T-cell (primary cell): ENCODE measurements at places on chromosomes 3 and 15.

DNA sequence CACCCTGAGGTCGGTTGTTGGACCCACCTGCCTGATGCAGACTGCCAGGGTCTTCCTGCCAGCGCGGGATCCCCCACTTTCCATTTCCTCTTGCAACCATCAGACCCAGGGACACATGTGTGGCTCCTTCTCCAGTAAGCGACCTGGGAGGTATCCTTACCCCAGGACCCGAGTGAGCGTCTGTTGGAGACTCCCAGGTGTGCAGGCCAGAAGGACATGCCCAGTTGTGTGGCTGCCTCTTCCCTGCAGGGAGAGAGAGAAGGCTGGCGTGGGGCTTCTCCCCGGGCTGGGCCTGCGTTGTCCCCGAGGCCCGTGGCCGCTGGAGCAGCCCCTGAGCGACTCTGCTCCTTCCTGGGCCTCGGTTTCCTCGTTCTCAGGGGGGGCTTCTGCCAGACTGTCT lies 56.8 kb downstream of the APBA2 start:
- no peak for DNase-seq

DNA sequence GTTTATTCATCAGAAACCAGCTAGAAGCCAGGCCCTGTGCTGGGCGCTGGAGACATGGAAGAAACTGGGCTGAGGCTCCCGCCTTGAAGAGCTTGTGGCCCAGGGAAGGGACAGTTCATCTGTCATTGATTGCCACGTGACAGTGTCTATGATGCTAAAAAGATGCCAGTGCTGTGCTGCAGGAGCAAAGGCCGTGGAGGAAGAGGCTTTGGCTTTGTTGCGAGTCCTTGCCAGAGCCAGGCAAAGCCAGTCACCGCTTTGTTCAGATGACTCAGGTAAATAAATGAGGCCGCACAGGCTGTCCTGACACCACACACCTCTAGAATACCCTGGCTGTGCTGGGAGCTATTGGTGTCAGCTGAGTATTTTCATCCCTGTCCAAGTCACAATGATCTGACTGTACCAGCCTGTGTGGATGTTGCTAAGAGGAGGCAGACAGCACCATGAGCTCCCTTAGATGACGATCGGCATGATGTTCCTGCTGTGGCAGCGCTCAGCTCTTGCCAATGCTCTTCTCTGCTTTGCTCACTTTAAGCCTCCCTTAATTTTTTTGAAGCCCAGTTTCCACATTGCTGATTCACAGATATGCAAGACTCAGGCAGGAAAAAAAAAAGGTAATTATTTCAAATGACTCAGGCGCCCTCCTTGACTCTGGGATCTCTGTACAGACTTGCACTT lies 77.5 kb downstream of the CCNL1 start:
- no peak for DNase-seq

DNA sequence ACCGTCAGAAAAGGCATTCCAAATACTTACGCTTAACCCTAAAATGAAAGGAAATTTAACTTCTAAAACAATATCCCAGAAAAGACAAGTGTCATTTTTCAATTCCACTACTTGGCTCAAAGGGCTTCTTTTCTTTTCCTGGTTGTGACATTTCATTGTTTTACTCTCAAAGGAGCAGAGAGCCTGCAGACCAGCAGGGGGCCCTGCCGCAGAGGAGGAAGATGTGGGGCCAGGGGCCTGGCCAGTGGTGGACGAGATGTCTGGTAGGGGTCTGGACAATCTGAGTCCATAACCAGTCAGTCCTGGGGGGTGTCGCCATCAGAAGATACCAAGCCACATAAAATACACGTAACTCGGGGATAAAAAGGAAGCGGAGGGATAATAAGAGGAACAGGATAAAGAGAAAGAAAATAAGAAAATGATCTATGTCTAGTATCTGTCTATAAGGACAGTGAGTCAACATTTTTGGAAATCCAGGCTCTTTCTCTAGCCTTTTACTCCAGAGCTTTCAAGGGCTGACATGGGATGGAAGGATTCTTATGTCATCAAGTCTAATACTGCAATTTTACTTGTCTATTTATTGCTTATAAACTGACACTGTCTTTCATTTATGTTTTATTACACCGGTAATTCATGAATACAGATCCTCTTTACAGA lies 54.2 kb upstream of the ARHGEF3 start:
- no peak for DNase-seq

GRCh38 chr3:7697548-7697947 lies 804.1 kb upstream of the LMCD1 start:
- DNase-seq, result no peak

GRCh38 chr3:43015991-43016865 lies 37.1 kb downstream of the GASK1A start:
- DNase-seq, result peak; percentile 26

DNA sequence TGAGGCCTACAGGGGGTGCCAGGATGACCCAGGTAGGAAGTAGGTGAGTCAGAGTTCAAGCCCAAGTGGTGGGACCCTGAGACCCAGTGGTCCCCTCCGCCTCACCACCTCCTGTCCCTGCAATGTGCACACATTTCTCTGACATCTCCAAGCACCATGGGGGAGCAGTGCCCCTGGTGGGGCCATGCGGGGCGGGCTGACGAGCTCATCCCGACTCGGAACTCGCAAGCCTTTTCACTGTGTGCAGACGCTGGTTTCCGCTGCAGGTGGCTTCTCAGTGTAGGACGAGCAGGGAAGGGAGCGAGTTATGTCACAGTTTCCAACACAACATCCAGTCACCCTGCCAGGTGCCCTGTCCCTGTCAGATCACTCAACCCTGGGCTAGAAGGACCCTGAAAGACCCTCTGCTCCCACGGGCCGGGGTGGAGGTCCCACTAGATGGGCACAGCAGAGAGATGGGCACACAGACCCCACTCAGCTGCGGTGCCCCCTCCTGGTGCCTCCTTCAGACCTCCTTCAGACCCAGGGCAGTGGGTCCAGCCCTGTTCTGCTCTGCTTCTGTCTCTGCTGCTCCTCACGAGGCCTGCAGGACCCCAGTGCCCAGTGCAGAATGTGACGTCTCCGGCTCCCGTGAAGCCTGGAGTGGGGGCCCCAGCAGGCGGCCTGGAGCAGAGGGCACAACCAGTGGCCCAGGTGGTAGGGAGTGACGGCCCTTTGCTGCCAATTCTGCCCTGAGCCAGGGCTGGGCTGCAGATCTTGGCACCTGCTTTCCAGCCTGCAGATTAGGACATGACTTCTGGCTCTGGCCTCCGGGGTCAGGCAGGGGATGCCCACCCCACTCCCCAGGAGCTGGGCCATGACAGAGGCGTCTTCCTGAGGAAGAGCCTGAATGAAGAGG lies 102.0 kb upstream of the RPL32 start:
- no peak for DNase-seq

DNA sequence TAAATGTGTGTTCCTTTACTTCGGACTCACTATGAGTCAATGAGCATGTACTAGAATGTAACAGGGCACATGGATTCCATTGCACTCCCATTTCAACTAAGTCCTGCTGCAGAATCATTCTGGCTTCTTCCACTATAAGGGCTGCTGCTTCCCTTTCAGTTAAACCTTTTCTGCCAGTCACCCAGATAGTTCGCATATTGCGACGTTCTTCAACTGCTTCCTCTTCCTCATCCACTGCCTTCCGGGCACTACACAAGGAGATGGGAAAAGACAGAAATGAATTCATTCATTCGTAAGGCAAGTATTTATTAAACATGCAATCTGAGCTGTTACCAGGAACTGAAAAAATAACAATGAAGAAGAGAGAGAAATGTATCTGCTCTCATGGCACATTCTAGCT lies 55.6 kb downstream of the POLQ start:
- DNase-seq, result no peak

GRCh38 chr3:67507584-67507983 lies 146.8 kb downstream of the SUCLG2 start:
- DNase-seq, result no peak

- DNase-seq, result no peak
Measured at GRCh38 chr3:66489581-66489980, 11.2 kb downstream of the LRIG1 start.

GRCh38 chr15:95687686-95688085 lies 642.8 kb upstream of the NR2F2 start:
- no peak for DNase-seq

- DNase-seq, result no peak
Measured at GRCh38 chr3:16911916-16912315, 27.2 kb downstream of the PLCL2 start.

- DNase-seq, result no peak
Measured at GRCh38 chr3:7695049-7695448, 806.6 kb upstream of the LMCD1 start.

DNA sequence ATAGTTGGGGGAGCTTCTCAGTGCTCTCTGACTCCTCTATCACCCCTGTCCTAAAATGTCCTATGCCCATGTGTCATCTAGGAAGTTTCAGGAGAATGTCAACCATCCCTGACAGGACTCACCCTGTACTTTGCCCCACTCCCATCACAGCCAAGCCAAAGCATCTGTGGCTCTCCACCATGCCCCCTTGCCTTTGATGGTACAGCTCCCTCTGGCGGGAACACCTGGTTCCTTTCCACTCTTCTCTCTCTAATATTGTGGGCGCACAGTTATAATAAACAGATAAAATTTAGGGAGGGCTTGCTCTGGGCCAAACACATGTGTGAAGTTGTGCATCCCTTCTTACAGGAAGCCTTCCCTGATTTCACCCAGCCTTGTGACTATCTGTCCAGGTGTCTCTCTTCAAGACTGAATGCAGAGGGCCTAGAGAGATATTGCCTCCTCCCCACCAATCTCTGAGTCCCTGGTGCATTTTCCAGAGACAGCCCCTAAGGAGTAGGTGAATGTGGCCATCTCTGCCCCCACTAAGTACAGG lies 62.8 kb downstream of the ISG20 start:
- DNase-seq, result no peak

- no peak for DNase-seq
Measured at GRCh38 chr3:110779581-110779980, 292.0 kb upstream of the NECTIN3 start.

DNA sequence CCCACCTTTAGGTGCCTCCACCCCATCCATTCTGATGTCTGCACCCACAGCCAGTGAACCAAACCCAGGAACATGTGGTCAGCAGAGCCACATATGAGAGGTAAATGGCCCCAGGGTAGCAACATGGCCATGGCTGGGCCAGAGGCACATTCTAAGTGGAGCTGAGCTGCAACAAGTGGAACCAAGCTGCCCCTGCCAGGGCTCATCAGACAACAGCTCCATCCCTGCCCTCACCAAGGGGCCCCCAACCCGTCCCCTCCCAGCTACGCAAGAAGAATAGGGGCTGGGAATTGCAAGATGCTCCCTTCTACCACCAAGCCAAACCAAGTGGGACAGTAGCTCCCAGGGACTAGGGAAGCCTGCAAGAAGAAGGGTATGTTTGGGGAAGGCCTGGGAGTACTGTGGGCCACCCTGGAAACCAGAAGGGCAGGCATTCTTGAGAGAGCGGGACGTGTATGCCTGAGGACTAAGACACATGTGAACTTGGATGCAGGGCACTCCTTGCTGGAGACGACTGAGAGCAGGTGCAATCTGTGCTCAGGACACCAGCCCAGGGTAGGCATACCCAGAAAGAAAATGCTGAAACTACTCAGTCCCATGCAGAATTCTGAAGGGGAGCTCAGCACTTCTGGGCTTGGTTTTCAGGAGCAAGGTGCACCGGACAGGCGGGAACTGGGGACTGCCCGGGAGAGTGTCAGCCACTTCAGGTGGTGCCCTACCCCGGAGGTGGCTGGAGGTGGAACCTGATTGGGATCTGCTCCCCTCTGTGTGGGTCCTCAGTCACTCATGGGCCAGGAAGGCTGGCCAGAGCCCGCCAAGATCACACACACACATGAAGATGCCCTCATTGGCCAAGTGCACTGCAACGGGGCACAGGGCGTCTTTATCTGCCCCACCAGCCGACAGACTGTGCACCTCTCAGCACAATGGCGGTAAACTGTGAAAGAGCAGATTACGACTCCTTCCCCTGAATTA lies 9.5 kb downstream of the MYL3 start:
- no peak for DNase-seq

GRCh38 chr3:166420071-166420470 lies 582.8 kb upstream of the BCHE start:
- DNase-seq, result no peak

- DNase-seq, result no peak
Measured at GRCh38 chr3:179723617-179724016, 70.8 kb downstream of the USP13 start.

GRCh38 chr15:97747342-97747741 lies 213.2 kb upstream of the ARRDC4 start:
- DNase-seq, result no peak

DNA sequence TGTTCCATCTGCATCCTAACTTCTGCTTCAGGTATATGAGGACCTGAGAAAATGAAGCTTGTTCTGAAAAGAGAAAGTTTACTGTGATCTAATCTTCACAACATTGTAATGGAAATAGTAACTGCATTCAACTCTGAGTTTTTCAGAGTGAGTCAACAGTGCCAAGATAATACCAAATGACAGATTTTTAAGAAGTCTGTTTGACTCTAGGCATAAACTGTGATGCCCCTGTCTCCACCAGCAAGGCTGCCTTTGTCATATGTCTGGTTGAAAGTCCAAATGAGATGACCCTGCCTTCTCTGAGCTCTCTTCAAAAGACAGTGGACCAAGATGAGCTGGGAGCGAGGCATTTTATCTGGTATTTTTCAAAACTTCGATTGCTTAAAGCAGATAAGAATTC lies 44.8 kb upstream of the B3GNT5 start:
- DNase-seq, result no peak
